Right ventricle myocardium inferior (tissue), 1 donor: ENCODE measurements at places on chromosomes 7 and 10. TPM values are rescaled to one million over a fixed set of nuclear protein-coding genes. Genes with fewer than 3 reads are reported as not detected.

The GALNT17 gene
- 78.1 TPM for total RNA-seq

GRCh38 chr10:71282323-71282680 lies 36.8 kb upstream of the SLC29A3 start:
- no peak for DNase-seq

DNA sequence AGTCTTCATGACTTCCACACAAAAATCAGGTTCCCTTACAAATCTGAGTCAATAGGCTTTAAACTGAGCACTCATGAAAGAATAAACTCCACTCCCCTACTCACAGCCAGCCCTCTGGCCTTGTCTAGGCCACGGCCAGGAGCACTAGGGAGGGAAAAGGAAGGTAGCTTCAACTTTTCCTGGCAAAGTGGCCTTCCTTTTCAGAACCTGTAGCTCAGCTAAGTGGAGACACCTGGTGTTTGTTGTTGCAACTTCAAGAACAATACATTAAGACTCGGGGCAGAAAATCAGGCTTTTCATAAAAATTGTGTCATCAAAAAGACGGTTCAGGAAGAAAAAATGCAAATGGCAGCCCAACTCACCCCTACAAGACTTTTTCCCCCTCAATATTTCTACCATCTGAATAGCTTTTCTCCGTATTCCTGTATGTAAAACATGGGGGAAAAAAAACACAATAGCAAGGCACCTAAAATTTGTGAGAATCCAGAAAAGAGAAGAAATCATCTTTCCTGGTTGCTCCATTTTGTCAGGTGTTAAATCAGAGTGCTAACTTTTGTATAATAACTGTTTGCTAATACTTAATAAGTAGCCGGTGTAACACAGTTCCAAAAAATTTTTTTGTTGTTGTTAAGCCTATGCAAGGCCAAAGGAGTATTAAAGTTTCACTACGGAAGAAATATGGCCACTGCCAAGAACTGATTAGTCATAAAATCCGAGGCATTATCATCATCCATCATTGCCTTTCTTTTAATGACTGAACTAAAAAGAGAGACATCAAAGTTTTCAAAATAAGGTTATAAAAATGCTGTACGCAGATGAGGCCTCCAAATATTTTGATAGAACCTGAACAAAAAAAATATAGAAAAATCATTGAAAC lies 66.2 kb upstream of the ARID5B start:
- DNase-seq = no peak

GRCh38 chr10:59098387-59098786 lies 78.1 kb upstream of the PHYHIPL start:
- no peak for DNase-seq

DNA sequence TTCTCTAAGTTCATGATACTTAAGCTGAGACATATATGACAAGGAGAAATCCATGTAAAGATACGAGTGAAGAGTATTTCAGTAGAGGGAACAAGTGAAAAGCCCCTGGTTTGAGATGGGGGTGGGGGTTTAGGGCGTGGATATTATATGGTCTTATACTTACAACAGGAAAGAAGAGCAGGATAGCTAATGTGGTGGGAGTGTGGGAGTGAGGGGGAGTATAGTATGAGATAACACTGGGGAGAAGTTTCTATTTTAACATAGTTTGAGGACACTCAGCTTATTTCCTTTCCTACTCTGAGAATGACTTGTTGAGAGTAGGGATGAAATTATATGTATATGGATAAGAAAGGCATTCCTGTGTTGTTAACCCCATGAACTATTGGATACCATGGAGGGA lies 36.5 kb downstream of the MCU start:
- no peak for DNase-seq
